Right atrium auricular region (tissue), 2 donors: ENCODE measurements at places on chromosomes 7 and 10. TPM values are rescaled to one million over a fixed set of nuclear protein-coding genes. Genes with fewer than 3 reads are reported as not detected.

GRCh38 chr10:133196221-133196915 lies 33.6 kb upstream of the UTF1 start:
- H3K27me3 ChIP-seq = no peaks in the 10 kb centered on the region
- no peaks in the 10 kb centered on the region for H3K4me1 ChIP-seq
- DNase-seq = no peak
- H3K27ac ChIP-seq = no peak overlapping the region
- H3K4me3 ChIP-seq = no peak overlapping the region

GRCh38 chr7:79132844-79133451 lies 320.5 kb downstream of the MAGI2 start:
- DNase-seq = no peak
- no peaks in the 10 kb centered on the region for H3K4me1 ChIP-seq
- H3K36me3 ChIP-seq = no peaks in the 10 kb centered on the region
- no peak overlapping the region for H3K4me3 ChIP-seq

- no peak for DNase-seq
- no peak overlapping the region for H3K27ac ChIP-seq
- H3K4me1 ChIP-seq = no peaks in the 10 kb centered on the region
- H3K36me3 ChIP-seq = no peaks in the 10 kb centered on the region
- H3K27me3 ChIP-seq = no peaks in the 10 kb centered on the region
These were observed 18.6 kb upstream of the GSAP start for GRCh38 chr7:77434570-77435275.

KNDC1 gene
- total RNA-seq = 1.8 TPM

GRCh38 chr7:135161669-135162068 lies 8.8 kb downstream of the CYREN start:
- H3K36me3 ChIP-seq = peaks cover 21% of the 10 kb centered on the region
- H3K4me3 ChIP-seq = no peak overlapping the region
- H3K27me3 ChIP-seq = no peaks in the 10 kb centered on the region
- no peak for DNase-seq
- peak overlapping the region; percentile 66 for H3K27ac ChIP-seq
- H3K4me1 ChIP-seq = peaks cover 80% of the 10 kb centered on the region

CDK13 gene
- total RNA-seq = 37.7 TPM

- no peak for DNase-seq
- no peak overlapping the region for H3K27ac ChIP-seq
- H3K4me1 ChIP-seq = no peaks in the 10 kb centered on the region
These were observed 265.2 kb downstream of the PCLO start for GRCh38 chr7:82897500-82897899.

SEMA4G gene
- 3.4 TPM for total RNA-seq

- no peak for DNase-seq
- H3K36me3 ChIP-seq = no peaks in the 10 kb centered on the region
- no peaks in the 10 kb centered on the region for H3K4me1 ChIP-seq
- no peak overlapping the region for H3K27ac ChIP-seq
- H3K4me3 ChIP-seq = no peak overlapping the region
These were observed 115.9 kb upstream of the ADAM12 start for GRCh38 chr10:126504063-126504760.

TRPV6 gene
- total RNA-seq = 0.19 TPM

- no peaks in the 10 kb centered on the region for H3K36me3 ChIP-seq
- DNase-seq = no peak
- no peak overlapping the region for H3K4me3 ChIP-seq
- H3K27me3 ChIP-seq = no peaks in the 10 kb centered on the region
- peaks cover 6% of the 10 kb centered on the region for H3K4me1 ChIP-seq
- H3K27ac ChIP-seq = no peak overlapping the region
These were observed 55.9 kb upstream of the PDZD8 start for GRCh38 chr10:117431160-117431559.

DNA sequence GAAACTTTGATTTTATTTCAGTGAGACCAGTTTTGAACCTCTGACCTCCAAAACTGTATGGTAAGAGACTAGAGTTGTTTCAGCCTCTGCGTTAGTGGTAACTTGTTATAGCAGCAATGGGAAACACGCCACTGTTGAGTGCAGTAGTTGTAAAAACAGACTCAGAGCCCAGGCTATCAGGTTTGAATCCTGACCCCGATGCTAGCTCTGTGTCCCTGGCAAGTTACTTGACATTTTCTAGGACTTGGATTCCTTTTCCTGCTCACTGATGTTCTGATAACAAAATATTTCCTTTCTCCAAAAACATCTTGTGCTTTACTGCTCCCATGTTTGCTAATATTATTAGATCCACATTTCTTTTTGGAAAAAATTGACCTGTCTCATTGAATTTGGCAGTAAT lies 131.0 kb downstream of the PLXDC2 start:
- peak overlapping the region; percentile 55 for H3K27ac ChIP-seq
- H3K4me3 ChIP-seq = no peak overlapping the region
- DNase-seq = no peak
- no peaks in the 10 kb centered on the region for H3K27me3 ChIP-seq

GRCh38 chr10:79220307-79220706 lies 127.0 kb upstream of the PPIF start:
- DNase-seq = no peak
- no peak overlapping the region for H3K4me3 ChIP-seq
- H3K27ac ChIP-seq = peak overlapping the region; percentile 94
- no peaks in the 10 kb centered on the region for H3K27me3 ChIP-seq
- H3K36me3 ChIP-seq = peaks cover 27% of the 10 kb centered on the region
- H3K4me1 ChIP-seq = peaks cover 65% of the 10 kb centered on the region

GRCh38 chr10:31607481-31607880 lies 288.5 kb downstream of the ZEB1 start:
- no peaks in the 10 kb centered on the region for H3K36me3 ChIP-seq
- no peaks in the 10 kb centered on the region for H3K4me1 ChIP-seq
- no peak for DNase-seq
- no peak overlapping the region for H3K27ac ChIP-seq

- peaks cover 34% of the 10 kb centered on the region for H3K4me1 ChIP-seq
- no peak for DNase-seq
- peaks cover 3% of the 10 kb centered on the region for H3K36me3 ChIP-seq
- H3K27me3 ChIP-seq = no peaks in the 10 kb centered on the region
- H3K27ac ChIP-seq = no peak overlapping the region
These were observed 65.7 kb upstream of the ASAH2 start for GRCh38 chr10:50316695-50317648.

DNA sequence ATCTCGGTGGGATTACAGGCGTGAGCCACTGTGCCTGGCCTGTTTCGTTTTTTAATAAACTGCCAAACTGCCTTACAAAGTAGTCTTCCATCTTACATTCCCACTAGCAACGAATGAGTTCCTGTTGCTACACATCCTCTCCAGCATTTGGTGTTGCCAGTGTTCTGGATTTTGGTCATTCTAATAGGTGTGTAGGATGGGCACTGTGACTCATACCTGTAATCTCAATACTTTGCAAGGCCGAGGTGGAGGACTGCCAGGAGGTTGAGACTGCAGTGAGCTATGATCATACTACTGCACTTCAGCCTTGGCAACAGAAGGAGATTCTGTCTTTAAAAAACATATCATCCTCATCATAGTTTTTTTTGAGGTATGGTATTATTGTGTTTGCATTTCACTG lies 21.4 kb upstream of the RSBN1L start:
- no peaks in the 10 kb centered on the region for H3K4me1 ChIP-seq
- H3K27ac ChIP-seq = no peak overlapping the region
- no peaks in the 10 kb centered on the region for H3K27me3 ChIP-seq
- DNase-seq = no peak

- H3K36me3 ChIP-seq = peaks cover 45% of the 10 kb centered on the region
- H3K4me3 ChIP-seq = peak overlapping the region; percentile 78
- H3K4me1 ChIP-seq = peaks cover 43% of the 10 kb centered on the region
- no peak for DNase-seq
- no peaks in the 10 kb centered on the region for H3K27me3 ChIP-seq
These were observed 13.4 kb downstream of the HNRNPF start for GRCh38 chr10:43395571-43396060.

GRCh38 chr7:424301-424935 lies 95.2 kb downstream of the PDGFA start:
- no peaks in the 10 kb centered on the region for H3K4me1 ChIP-seq

DNA sequence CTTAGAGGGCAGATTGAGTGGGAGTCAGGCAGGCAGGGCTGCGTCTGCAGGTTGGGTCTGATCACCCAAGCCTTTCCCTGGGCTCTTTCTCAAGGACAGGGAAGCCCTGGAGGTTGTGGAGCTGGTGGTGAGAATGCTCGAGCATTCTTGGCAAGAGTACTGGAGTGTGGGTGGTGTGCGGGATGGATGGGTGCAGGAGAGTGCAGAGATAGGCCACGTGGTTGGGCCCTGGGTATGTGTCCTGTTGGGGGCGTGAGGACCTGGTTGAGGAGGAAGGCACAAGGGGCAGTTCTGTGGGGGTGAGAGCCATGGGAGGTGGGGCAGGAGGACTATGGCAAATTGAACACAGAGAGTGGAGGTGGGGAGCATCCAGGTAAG lies 135.9 kb downstream of the PTPN20 start:
- H3K4me1 ChIP-seq = no peaks in the 10 kb centered on the region
- H3K36me3 ChIP-seq = no peaks in the 10 kb centered on the region

DNA sequence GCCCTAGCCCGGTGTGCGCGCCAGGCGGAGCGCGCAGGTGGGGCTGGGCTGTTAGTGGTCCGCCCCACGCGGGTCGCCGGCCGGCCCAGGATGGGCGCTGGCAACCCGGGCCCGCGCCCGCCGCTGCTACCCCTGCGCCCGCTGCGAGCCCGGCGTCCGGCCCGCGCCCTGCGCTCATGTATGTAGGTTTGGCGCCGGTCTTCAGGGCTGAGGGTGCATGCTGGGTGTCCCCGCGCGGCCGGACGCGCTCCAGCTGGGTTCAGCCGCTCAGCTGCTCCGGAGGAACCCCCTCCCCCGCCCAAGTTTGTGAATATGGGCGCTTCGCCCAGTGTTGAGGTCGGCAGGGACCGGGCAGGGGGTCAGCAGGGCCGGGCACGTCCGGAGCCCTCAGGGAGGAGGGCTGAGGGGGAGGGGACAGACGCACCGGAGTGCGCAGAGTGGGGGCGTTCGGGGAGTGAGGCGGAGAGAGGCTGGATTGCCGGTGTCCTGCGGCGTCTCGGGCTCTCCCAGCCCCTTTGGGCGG lies 559 bp downstream of the VWC2 start:
- H3K36me3 ChIP-seq = no peaks in the 10 kb centered on the region
- no peak for DNase-seq
- peak overlapping the region; percentile 87 for H3K27ac ChIP-seq

FOXK1 gene
- total RNA-seq = 19.4 TPM

DNA sequence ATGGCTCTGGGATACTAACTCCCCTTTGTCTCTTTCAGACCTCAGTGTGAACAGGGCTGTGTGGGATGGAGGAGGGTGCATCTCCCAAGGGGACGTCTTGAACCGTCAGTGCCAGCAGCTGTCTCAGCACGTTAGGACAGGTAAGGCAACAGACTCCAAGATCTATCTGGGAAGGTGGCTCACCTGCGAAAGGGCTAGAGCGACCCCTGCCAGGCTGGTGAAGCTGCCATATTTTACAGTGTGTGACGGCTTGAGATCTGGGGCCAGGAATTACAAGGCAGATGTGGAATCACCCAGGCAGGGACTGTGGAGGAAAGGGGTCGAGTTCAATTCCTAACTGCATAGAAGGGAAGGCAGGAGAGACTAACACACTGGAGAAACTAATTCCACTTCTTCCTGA lies 11.2 kb downstream of the MUC17 start:
- H3K27ac ChIP-seq = no peak overlapping the region
- no peaks in the 10 kb centered on the region for H3K4me1 ChIP-seq
- no peak overlapping the region for H3K4me3 ChIP-seq
- no peaks in the 10 kb centered on the region for H3K27me3 ChIP-seq
- DNase-seq = no peak
- no peaks in the 10 kb centered on the region for H3K36me3 ChIP-seq

- H3K27ac ChIP-seq = no peak overlapping the region
- no peak for DNase-seq
- no peaks in the 10 kb centered on the region for H3K4me1 ChIP-seq
- no peak overlapping the region for H3K4me3 ChIP-seq
- no peaks in the 10 kb centered on the region for H3K36me3 ChIP-seq
These were observed 262.6 kb downstream of the CSTF2T start for GRCh38 chr10:51436805-51437204.

CNPY1 gene
- total RNA-seq = not detected

ERVW-1 gene
- total RNA-seq = not detected

LZTS2 gene
- total RNA-seq = 40.0 TPM

- peak overlapping the region; percentile 17 for H3K27ac ChIP-seq
- no peak overlapping the region for H3K4me3 ChIP-seq
- H3K36me3 ChIP-seq = no peaks in the 10 kb centered on the region
- peaks cover 73% of the 10 kb centered on the region for H3K4me1 ChIP-seq
- DNase-seq = no peak
- H3K27me3 ChIP-seq = no peaks in the 10 kb centered on the region
These were observed 193.6 kb upstream of the KLF14 start for GRCh38 chr7:130927564-130927963.

GRCh38 chr7:37645282-37646050 lies 38.1 kb upstream of the GPR141 start:
- no peaks in the 10 kb centered on the region for H3K27me3 ChIP-seq
- DNase-seq = no peak
- no peaks in the 10 kb centered on the region for H3K4me1 ChIP-seq
- H3K27ac ChIP-seq = no peak overlapping the region
- no peaks in the 10 kb centered on the region for H3K36me3 ChIP-seq

DNA sequence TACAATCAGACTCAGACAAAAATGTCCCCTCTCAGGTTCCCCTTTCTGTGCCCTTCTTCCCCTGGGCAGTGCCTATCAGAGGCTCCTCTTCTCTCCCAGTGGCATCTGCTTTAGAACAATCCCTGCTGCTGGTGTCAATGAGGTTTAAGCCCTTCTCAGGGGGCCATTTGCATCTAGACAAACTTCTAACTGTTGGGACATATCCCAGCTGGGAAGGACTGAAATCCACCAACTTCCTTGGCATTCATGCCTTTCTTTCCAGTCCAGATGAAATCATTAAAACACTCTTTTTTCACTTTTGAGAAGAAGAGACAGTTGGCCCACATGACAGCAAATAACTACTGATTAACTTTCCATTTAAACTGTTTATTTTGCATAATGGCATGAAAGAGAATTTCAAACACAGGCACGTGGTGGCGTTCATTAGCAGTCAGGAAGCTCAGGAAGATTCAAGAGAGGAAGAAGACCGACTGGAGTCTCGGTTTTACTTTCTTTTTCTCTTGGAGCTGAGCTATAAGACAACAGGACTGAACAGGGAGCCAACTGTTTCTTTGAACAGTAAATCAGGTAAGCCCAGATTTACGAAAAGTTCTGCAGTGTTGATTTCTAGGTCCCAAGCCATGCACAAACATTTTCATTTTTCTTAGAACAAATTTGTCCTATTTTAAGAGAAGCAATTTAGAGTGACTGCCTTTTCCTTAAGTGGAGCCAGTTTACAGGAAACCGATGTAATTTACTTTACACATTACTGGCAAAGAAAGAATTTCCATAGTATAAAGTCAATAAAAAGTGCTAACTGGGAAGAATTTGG lies at the start of gene GIMAP2:
GIMAP2 (plus strand) TSS at position 488 of the 811 bp plus-strand sequence. CDS start 1,354 bp downstream, outside the sequence.
- H3K27ac ChIP-seq = peak within 1 kb of the TSS; percentile 75
- no peaks in the 10 kb centered on the region for H3K36me3 ChIP-seq
- no peaks in the 10 kb centered on the region for H3K27me3 ChIP-seq
- DNase-seq = no peak
- peak within 1 kb of the TSS; percentile 49 for H3K4me3 ChIP-seq
- H3K4me1 ChIP-seq = no peaks in the 10 kb centered on the region

- no peak overlapping the region for H3K4me3 ChIP-seq
- H3K27ac ChIP-seq = no peak overlapping the region
- no peaks in the 10 kb centered on the region for H3K36me3 ChIP-seq
These were observed 68.7 kb downstream of the AFAP1L2 start for GRCh38 chr10:114335614-114336013.
